ENCODE measurements at places on chromosomes 4 and X.
A peak's percentile ranks its signal among the peaks of the same experiment; 100 is the strongest.

DNA sequence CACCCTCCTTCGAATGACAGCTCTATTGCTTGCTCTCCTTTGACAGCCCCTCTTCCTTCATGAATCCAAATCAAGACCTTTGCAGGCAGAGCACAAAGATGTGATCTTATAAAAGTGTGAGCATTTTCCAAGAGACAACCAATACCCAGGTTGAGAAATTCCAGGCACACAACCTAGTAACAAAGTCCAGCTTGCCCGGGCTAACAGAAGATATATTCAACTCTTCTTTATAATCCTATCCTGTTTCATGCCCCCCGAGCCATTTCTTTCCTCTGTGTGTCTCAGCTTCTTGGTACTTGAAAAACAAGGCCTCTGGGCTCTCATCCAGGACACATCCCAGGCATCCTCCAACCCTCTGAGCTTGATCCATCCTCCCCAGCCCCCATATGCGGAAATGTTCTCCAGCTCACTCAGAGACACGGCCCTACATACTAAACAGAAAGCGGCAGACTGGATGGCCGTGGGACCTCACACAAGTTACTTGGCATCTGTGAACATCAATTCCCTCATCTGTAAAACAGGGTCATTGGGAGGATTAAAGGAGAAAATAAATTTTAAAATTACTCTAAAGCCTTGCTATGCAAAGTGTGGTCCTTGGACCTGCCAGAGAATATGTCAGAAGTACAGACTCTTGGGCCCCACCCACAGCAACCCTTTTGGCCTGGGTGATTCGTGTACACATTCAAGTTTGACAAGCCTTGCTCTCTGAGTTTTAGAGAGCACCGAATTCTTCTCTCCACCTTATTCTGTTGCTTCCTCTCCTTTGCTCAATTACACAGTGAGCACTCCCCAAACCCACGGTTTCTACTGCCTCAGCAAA, 627.0 kb downstream of the BCOR start:
- no peaks in the 10 kb centered on the region for H3K4me1 ChIP-seq
- no peaks in the 10 kb centered on the region for H3K36me3 ChIP-seq
- DNase-seq = no peak
- H3K27ac ChIP-seq = no peak overlapping the region
- no peak overlapping the region for H3K4me3 ChIP-seq
- no peaks in the 10 kb centered on the region for H3K27me3 ChIP-seq

DNA sequence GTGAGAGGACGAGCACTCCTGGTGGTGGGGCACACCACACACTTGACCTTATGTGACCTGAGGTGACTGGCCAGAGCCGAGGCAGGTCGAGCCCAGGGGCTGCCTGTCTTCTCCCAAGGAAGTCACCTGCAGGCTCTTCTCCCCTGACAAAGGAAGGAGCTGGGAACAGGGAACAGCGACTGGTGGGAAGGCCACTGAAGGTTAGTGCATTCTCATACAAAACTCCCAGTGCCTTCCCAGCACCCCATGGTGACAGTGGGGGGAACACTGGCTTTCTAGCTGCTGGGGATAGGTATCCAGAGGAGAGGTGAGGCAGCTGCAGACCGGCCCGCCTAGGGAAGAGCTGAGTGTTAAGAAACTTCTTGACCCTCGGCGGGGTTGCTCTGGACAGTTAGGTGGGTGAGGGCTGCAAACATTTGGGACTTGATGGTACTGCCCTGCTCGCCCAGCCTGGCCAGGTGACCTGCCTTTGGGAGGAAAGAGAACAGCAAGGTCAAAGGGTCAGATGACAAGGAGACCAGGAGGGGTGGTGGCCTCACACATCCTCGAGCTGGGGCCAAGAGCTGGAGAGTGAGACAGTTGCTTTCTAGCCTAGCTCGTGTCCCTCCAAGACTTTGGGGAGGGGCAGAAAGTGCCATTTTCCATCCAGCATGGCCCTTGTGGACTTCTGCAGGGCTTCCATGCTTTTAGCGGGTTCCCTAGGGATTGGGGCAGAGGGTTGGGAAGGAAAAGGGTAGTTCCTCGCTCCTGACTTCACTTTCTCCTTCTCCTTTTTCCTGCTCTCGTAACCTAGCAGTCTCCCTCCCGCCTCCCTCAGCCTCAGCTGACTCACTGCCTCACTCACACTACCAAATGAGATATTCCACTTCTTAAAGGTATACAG, 2.7 kb downstream of the NALF2 start:
- no peak for DNase-seq
- no peak overlapping the region for H3K27ac ChIP-seq

- DNase-seq = peak; percentile 28
- no peak overlapping the region for H3K27ac ChIP-seq
- no peak overlapping the region for H3K4me3 ChIP-seq
These were observed 1860.7 kb upstream of the PCDH10 start for GRCh38 chr4:131288441-131288840.

DNA sequence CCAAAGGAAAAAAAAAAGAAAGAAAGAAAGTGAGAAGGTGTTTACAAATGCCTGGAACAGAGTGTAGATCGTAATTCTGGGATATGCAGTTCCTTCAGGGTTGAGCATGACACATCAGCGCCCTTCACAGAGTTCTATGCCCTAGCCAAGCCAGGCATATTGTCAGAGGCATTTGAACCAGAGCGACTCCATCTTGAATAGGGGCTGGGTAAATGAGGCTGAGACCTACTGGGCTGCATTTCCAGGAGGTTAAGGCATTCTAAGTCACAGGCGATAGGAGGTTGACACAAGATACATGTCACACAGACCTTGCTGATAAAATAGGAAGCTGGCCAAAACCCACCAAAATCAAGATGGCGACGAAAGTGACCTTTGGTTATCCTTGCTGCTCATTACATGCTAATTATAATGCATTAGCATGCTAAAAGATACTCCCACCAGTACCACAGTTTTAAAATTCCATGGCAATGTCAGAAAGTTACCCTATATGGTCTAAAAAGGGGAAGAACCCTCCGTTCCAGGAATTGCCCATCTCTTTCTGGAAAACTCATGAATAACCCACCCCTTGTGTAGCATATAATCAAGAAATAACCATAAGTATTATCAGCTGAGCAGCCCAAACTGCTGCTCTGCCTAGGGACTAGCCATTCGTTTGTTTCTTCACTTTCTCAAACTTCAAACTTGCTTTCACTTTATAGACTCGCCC, 23.5 kb upstream of the LRBA start:
- no peak overlapping the region for H3K4me3 ChIP-seq
- H3K27ac ChIP-seq = no peak overlapping the region
- H3K36me3 ChIP-seq = no peaks in the 10 kb centered on the region

- H3K4me1 ChIP-seq = no peaks in the 10 kb centered on the region
- no peaks in the 10 kb centered on the region for H3K27me3 ChIP-seq
- no peak for DNase-seq
These were observed 57.7 kb upstream of the SPANXB1 start for GRCh38 chrX:140944710-140945109.
